Natural killer cell treated with Interleukin-12 subunit alpha and Interleukin-12 subunit beta and Interleukin-15 and Interleukin-18, amount 100 ng/mL, for 72 hours (primary cell): ENCODE measurements at places on chromosomes 16 and 17.

DNA sequence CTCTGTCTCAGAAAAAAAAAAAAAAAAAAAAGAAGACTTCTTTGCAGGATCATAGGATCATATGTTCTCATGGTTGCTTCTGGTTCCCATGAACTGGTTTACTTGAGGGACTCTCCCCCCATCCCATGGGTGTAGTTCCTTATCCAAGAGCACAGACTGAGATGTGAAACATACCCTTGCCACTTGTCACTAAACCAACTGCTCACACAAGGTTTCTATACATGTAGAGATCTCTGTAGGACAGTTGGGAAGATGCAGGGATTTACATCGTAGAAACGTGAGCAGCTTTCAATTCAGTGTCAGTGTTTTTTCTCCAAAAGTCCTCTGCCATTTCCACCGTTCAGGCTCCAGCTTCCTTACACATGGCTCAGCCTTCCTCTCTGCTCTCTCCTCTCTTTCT lies 11.1 kb upstream of the TMEM94 start:
- no peak for DNase-seq

DNA sequence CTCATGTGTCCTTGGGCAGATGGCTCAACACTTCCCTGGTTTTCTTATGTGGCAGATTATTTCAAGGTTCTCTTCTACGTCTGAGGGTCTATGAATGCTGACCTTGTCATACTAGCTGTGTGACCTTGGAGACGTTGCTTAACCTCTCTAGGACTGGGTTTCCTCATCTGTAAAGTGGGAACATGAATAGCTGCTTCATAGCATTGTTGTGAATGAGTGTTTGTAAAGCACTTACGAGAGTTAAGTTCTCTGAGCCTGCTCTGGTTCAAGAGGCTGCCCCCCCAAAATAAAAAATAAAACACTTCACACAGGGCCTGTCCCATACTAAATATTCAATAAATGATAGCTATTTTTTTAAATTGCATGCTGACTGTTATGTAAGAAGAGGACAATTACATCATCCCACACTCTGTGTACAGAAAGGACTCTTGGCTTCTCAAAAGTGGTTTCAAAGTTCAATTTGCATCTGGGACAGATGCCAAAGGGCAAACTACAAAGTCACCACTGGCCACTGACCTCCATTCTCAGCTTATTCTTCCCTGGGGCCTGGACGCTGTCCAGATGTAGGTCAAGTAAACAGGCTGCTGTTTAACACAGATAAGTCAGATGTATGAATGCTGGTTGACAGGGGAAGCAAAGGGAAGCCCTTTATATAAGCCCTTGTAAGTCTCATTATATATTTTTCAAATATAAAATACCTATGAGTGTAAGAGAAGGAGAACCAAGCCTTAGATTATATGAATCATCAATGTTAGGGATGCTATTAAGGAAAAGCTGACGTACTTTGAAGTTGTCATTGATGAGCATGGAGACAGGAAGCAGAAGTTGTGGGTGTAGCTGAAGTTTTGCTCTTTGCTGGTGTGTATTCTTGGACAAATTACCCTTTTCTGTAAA lies 15.4 kb upstream of the NDEL1 start:
- DNase-seq: no peak

DNA sequence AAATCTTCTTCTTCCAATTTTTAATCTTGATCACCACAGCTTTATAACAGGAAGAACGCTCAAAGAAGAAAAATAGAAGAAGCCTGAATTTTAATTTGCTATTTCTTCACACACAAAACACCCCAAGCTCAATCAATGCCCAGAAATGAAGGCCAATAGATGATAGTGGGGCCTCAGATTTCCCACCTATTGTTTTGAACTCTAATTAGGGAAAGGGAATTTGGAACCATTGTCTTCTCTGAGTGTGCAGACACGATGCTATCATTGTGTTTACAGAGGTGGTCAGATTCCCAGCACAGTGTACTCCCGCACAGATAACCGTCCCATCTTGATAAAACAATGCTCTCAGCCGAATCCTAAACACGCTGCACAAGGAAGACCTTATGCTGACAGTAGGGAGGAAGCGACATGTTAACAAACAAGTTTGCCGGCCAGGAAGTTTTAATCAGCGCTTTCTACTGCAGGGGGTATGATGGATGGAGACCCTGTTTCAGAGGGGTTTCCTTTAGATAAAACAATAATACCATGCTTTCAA lies 684.7 kb downstream of the MAF start:
- no peak for DNase-seq

DNA sequence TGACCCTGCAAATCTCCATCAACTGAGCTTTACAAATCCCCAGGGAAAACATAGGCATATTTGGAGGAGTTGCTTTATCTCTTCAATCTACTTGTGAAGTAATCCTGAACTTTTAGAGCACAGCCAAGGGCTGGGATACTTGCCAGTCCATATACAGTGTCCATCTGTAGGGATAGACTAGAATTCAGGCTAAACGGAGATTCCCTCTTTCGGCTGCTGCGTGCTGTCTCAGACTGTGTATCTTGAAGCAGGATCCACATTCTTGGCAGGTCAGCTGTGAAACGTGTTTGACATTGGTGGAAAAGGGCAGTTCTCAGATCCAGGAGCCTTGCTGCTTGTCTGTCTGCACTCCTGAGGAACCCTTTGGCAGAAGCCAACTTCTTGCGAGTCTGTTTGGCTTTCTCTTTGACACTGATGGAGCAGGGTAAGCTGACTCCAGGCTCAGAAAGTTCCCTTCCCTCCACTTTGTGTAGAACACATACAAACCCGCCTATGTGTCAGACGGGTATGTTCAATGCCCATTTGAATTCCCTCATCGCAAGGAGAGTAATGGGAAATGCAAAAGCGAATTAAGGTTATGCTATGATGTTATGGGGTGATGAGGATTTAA lies 221.8 kb downstream of the MAP2K4 start:
- no peak for DNase-seq

- DNase-seq: no peak
Observed at GRCh38 chr16:49856672-49857330, 889 bp upstream of the ZNF423 start.

- no peak for DNase-seq
Observed at GRCh38 chr17:59846394-59847165, 46.2 kb downstream of the TUBD1 start.

GRCh38 chr16:50688083-50688482 lies 5.3 kb upstream of the NOD2 start:
- DNase-seq: no peak

DNA sequence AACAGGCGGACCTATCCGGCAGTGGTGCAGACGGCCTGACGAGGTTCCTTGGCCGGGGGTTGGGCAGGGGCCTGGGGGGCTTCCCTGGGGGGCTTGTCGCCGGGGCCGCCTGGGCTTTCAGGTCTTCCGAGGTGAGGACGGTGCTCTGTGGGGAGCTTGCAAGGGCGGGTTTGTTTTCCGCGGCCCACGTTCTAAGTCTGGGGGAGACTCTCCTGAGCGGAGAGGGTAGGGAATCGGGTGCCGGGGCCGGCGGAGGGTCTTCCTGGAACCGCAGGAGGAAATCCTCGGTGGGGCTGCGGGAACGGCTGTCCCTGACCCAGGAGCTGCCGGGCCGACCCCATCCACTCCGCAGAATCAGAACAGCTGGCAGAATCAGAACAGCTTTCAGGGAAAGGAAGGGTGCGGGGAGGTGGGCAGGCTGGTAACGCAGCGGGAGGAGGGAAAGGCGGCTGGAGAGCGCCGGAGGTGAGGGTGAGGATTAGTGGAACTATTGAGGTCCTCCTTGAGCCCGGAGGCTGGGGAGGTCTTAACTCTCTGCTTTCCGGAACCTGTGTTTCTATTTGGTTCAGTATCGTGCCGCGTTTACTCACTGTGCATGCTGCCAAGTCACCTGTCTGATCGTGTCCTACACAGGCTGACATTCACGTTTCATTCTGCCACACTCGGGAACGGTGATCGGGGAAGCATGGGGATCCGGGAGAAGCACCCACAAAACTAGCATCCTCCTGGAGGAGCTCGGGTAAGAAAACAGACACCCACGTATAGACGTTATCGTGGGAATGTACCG lies 28.9 kb downstream of the CPSF4L start:
- DNase-seq: no peak

DNA sequence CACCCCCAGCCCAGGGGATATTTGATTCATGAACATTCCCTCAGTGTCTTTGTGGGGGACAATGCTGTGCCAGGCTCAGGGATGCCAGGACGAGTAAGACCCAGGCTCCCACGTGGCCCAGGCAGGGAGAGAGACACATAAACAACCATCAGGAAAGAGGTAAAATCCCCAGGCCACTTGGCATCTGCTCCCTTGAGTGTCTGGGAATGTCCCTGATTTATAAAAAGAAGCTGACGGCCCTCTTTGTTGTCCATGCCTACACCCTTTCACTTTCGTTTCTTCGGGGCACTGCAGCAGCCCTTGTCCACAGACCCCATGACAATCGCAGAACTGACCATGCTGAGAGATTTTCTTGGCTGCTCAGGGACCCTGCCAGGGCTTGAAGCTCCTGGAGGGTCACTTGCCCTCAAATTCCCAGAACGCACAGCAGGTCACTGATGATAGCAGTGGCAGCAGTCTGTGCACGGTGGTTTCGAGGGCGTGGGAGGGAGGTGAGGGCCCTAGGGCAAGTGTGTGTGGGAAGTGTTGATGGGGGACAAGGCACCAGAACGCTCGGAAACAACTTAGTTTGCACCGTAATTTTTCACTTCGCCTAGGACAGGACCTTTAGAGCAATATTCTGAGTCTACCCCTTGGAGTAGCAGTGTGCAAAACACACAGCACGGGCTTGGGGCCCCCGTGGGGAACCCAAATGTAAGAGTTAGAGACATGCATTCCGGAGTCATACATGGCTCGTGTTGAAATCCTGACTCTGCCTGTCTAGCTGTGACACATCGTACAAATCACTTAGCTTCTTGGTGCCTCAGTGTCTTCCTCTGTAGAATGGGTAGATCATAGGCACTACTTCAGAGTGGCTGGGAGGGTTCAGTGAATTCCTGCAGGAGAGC lies 4.7 kb downstream of the NOD2 start:
- peak; percentile 85 for DNase-seq
